ENCODE measurements at places on chromosomes 16 and 17.

DNA sequence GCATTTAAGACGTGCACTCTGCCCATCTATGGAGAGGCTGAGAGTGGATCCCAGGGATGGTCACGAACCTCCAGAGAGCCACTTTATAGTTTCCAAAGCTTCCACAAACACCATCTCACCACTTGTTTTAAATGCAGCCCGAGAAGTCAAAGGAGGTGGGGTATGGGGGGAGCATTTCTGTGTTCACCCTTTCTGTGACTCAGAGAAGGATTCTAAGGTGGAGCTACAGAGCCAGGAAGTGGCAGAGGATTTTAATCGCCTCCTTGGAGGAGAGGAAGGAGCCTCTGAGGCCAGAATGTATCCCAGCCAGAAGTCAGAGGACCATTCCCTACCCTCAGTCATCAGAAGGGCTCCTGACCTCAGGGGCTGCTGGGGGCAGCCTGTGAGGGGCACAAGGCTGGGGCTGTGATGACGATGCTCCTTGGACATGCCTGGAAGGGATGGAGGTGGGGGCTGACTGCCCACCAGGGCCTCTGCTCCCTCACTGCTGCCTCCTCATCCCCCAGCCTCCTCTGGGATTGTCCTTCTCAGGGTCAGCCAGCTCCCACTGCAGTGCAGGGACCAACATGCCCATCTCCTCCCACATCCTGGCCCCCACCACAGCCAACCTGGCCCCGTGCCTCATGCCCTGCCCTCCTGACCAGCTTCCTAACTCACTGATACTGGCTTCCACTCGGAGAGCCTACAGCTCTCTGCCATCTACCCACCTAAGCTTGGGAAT is 2.8 kb downstream of the XYLT2 start:
- peak; percentile 43 for DNase-seq

- DNase-seq = peak; percentile 52
Measured at GRCh38 chr17:51015145-51015558, 105.5 kb downstream of the SPAG9 start.

DNA sequence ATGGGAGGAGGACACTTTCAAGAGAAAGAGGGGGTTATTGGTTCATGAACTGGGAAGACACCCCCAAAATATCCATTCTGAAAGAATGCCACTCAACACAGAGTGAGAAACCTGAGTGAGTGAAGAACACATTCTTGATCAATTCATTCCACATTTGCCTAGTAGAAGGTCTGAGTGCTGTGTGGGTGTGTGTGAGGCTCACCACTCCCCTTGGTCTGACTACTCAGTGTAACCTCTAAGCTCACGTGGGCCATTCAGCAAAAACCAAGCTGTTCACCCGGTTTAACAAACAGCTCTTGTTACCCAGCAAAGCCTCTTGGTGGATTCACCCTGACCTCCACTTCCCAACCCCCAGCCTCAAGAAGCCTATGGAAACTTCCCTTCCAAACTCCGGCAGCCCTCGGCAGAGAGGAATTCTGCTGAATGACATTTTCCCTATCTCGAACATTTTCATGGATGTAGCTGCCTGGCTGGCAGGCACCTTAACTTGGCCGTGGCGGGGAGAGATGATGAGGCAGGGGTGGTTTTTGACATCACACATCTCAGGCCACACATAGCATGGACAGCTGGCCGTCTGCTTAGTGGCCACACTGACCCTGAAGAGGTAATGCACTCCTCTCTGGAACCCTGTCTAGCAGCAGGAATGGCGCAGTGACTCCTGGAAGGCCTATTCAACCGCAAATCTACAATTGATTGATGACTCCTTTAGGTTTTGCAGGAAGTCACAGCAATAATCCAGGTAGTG is 11.6 kb downstream of the ST6GALNAC1 start:
- no peak for DNase-seq

- DNase-seq = peak; percentile 46
Measured at GRCh38 chr17:44911133-44912001, 3.9 kb downstream of the GFAP start.

DNA sequence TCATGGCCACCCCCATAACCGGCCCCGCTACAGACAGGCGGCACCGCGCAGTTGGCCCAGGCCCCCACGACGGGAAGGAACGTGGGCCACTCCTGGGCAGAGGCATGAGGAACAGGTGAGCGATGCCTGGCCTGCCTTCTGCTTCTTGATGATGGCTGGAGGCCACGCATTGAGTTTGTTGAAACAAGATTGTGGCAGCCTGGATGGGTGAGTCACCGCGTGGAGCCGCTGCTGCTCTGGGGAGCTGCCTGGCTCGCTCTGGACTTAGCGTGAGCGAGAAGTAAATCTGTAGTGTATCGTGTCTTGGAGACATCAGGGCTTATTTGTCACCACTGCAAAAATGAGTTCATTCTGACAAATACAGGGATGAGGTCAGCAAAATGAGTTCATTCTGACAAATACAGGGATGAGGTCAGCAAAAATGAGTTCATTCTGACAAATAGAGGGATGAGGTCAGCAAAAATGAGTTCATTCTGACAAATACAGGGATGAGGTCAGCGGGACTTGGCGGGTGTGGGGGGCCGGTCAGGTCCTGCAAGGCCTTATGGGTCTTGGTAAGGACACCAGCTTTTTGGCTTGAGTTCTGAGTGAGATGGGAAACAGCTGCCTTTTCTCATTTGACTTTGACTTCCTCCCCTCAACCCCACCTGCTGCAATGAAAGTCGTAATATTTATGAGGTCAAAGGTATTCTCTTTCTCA is 93.0 kb downstream of the SEC14L1 start:
- DNase-seq = peak; percentile 64

GRCh38 chr17:50953831-50954601 is 87.9 kb upstream of the TOB1 start:
- DNase-seq = peak; percentile 80

- DNase-seq = no peak
Measured at GRCh38 chr17:82495844-82496528, 23.5 kb upstream of the FOXK2 start.

GRCh38 chr17:80382956-80383355 is 32.0 kb upstream of the ENDOV start:
- DNase-seq = no peak
